ENCODE measurements at places on chromosomes 1 and 21.

GRCh38 chr1:243705585-243705984 lies 144.5 kb downstream of the AKT3 start:
- no peak for DNase-seq

- no peak for DNase-seq
These were observed 33.6 kb downstream of the WNT2B start for GRCh38 chr1:112542206-112542973.

DNA sequence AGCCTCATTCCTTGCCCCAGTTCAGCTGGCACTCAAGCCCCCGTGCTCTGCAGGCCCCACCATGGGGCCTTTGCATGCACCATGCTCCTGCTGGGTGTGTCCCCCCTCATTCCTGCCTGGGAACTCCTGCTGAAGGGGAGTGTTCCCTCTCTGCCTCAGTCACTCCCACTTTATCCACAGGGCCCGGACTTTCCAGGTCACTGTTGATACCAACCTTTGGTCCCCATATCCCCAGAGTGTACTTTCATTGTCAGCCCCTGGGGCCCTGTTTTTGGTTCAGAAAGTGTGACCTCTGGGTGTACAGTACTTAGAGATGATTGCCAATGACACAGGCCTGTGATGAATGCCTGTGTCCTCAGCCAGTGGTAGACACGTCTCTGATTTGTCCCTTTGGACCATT lies 2.9 kb downstream of the TTC22 start:
- no peak for DNase-seq

DNA sequence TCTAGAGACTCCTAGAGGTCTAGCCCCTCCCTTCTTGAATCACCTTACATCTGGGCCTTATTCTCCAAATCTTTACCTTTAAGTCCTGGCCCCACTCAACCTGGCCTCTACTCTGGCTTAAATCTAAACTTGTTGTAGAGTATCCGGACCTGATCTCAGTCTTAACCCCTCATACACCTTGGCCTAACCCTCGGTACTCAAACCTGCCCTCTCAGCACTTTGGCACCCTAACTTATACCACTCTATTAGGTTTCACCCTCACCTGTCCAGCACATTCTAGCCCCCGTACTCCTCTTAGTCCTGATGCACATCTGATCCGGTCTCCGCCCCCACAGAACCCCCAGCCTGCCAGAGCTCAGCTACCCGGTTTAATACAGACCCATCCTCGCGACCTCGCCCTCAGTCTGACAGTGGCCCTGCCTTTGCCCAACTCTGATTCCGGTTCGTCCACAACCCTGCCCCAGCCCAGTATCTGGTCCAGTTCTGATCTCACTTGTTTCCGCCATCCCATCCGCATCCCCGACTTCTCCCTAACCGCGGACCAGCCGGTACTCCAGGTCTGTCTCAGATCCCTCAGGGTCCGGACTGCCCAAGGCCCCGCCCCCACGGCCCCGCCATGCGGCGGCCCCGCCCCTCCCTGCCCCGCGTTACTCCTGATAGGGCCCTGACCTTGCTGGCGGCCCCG lies 1.5 kb downstream of the TRIM62 start:
- DNase-seq: peak; percentile 80

DNA sequence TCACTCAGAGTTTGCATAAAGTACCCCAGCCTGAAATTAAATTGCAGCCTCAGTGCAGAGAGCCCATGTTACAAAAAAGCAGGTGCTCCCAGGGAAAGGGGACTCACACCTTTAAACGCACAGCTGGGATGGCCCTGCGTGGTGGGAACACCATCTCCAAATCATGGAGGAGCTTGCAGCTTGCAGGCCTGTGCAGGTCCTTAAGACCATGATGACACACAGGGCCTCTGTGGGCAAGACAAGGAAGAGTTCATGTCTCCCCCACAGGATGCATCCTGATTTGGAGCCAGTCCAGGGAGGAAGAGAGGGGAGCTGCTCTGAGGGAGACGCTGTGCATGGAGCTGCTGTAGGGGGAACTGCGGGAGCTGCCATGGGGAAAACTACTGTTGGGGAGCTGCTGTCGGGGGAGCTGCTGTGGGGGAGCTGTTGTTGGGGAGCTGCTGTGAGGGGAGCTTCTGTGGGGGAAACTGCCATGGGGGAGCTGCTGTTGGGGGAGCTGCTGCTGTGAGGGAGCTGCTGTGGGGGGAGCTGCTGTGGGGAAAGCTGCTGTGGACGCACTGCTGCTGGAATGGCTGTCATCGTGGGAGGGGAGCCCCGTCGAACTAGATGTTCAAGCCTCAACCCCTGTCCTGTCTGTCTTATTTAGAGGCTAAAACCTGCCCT lies 113.9 kb downstream of the MATN1 start:
- no peak for DNase-seq

GRCh38 chr1:88673446-88673845 lies 10.6 kb upstream of the PKN2 start:
- no peak for DNase-seq

- DNase-seq: peak; percentile 87
These were observed 48.1 kb upstream of the PAXBP1 start for GRCh38 chr21:32819694-32820093.

DNA sequence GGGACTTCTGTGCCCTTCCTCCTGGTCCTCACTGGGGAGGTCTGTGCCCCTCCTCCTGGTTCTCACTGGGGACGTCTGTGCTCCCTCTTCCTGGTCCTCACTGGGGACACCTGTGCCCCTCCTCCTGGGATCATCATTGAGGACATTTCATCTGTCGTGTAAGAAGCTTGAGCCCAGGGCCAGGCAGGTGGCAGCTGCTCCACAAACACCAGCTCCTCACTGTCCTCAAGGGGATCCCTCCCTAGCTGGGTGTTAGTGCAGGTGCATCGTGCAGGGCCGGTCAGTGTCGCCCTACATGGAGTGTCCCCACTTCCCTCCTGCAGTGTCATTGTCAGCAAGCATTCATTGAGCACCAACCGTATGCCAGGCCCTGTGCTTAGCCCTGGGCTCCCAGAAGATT lies 312.7 kb downstream of the PTPRU start:
- no peak for DNase-seq

DNA sequence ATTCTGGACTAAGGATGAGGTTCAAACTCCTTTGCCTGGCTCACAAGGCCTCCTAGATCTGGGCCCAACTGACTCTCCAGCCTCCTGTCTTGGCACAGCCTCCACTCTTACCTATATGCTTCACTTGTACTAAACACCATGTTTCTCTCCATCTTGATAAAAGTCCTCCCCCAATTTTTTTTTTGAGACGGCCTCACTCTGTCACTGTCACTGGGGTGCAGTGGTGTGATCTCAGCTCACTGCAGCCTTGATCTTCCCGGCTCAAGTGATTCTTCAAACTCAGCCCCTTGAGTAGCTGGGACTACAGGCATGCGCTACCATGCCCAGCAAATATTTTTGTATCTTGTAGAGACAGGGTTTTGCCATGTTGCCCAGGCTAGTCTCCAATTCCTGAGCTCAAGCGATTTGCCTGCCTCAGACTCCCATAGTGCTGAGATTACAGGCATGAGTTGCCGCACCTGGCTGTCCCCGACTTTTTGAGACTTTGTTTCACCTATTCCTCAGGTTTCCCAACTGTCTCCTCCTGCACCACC lies 39.7 kb downstream of the CD34 start:
- DNase-seq: no peak

DNA sequence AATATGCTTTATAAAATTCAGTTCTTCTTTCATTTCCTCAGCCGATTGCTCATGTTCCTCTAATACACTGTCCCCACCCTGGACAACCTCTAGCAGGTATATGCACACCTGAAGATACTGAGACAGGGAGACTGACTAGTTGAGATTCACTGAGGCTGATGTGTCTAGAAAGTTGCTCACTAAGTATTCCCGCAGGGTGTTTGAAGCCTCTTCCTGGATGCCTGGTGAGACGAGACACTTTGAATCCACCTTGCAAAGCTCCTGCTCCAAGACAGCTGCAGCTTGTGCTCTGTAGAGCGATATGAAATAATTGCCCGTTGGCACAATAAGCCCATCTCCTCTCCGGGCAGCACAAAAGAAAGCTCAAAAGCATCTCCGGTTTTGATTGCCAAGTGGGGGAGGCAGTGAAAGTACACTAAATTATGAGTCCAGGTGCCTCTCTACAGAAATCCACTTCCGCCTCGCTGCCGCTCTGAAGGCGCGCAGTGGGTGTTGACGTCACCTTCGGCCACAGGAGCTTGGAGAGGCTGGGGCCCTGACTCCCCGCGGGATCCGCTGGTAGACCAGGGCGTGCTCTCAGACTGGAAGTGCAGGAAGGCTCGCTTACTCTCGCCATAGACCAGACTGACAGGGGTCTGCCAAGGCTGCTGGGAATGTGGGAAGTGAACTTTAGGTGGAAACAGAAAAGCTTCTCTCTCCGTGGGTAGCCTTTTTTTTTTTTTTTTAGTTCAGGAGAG lies 46.3 kb downstream of the GPA33 start:
- DNase-seq: peak; percentile 4

DNA sequence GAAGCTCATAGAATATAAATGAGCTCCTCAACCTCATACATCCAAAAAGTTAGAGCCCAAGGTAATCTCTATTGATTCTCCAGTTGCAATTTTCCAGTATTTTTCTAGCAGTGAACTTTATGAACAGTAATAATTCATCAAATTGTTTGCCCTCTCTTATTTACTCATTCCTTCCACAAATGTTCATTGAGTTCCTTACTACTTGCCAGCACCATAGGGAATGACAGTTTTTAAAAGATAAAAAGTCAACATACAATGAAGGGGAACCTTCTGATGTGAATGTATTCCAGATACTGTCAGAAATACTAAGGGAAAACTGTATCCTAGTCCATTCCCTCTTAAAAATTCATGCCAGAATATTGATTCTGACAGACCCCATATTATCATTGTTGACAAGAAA lies 277.0 kb upstream of the C1orf87 start:
- DNase-seq: no peak

DNA sequence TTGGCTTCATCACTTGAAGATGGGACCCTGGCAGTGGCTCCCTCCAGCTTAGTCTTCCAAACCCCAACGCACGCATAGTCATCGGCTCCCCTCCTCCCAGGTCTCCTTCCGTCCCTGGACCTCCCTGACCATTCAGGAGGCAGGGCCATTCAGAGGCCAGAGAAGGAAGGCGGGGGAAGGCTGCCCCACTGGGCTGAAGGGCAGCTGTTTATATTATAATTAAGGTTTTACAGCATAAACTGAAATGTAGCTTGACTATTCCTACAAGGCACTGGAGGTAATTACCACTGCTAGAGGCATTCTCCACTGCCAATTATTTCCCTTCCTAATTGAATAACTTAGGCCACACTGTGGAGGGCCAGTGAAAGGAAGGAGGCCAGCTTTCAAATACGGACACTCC lies 170.6 kb upstream of the PROX1 start:
- no peak for DNase-seq

GRCh38 chr1:153648000-153648643 lies 10.4 kb upstream of the SNAPIN start:
- DNase-seq: no peak

GRCh38 chr1:233168384-233168783 lies 127.1 kb downstream of the PCNX2 start:
- DNase-seq: peak; percentile 22

GRCh38 chr1:2024887-2025286 lies 5.7 kb downstream of the GABRD start:
- DNase-seq: no peak

DNA sequence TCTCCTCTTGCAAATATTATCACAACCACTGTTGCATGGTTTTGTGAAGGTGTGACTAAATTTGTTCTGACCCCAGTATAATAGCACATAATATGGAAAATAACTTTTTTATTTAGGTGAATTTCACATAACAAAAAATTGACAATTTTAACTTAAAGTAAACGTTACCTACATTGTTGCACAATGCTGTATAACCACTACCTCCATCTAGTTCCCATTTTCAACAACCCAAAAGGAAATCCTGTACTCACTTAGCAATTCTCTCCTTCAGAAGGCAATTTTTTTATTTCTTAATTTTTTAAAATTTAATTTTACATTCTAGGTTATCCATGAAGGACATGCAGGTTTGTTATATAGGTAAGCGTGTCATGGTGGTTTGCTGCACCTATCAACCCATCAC lies 95.2 kb downstream of the KCNJ6 start:
- DNase-seq: no peak

DNA sequence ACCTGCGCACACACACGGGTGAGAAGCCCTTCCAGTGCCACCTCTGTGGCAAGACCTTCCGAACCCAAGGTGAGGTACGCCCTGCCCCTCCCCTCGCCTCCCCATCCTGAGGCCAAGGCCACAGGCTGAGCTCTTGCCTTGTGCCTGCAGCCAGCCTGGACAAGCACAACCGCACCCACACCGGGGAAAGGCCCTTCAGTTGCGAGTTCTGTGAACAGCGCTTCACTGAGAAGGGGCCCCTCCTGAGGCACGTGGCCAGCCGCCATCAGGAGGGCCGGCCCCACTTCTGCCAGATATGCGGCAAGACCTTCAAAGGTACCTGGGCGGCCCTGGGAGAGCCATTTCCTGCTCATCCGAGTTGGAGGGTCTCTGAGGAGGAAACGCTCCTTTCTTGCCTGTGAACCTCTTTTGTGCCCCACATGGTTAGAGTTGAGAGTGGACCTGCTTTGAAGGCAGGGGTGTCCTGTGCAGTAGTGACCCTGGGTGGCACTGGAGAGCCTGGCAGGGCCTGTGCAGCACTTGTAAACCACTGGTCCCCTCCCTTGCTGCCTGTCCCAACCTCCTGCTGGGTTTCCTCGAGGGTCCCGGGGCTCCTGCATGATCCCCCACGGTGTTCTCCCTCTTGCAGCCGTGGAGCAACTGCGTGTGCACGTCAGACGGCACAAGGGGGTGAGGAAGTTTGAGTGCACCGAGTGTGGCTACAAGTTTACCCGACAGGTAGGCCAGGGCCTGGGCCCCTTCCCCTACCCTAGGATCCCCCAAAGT lies 8.5 kb downstream of the ZBTB48 start:
- DNase-seq: no peak

GRCh38 chr1:33025180-33025569 lies 11.5 kb downstream of the AK2 start:
- no peak for DNase-seq

GRCh38 chr1:153752072-153752471 lies 23.1 kb upstream of the SLC27A3 start:
- no peak for DNase-seq

GRCh38 chr1:115402753-115403184 lies 64.7 kb upstream of the NGF start:
- DNase-seq: no peak

- DNase-seq: no peak
These were observed 212.3 kb upstream of the DPYD start for GRCh38 chr1:98133131-98133530.

- DNase-seq: peak; percentile 25
These were observed at the start of gene NMNAT2 for GRCh38 chr1:183417772-183418491. Gene NMNAT2 (minus strand): TSS chr1:183418380. CDS start chr1:183418267, 113 bp downstream.

DNA sequence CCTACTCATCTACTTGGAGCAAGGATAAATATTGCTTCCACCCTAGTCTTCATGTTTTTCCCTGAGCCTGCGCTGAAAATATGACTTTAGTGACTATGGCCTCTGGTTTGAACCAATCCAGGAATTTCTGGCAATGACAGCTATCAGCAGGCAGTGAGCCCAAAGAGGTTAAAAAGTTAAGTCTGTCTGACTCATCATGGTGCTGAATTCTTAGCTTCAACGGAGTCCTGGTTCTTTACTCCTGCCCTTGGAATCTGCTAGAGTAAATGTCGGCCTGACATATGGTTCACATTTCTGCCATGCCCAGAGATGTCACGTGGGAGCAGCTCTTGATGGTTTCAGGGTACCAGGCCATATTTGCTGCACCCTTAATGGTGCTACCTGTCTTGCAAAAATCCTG lies 351.6 kb upstream of the PLXNA2 start:
- DNase-seq: peak; percentile 7

All from IMR-90 (cell line).